ENCODE measurements at places on chromosomes 11 and 22.

GRCh38 chr11:117002639-117003299, 95.5 kb downstream of the SIK3 start:
- no peak for DNase-seq

DNA sequence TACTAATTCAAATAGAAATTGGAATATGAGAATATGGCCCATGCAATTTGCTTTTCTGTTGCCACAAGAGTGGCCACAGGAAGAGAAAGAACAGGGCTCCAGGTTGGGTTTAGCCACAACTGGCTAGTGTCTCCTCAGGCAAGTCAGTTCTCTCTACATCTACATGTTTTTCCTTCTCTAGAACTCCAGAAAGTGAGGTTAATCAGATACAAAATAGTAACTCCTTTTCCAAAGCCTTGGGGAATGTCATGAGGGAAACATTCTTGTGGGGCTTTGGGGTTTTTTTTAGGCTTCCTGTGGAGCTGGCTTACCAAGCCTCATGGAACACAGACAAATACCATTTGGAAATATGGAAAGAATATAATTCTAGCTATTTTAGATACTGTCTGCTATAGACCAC, 161.6 kb downstream of the NAV2 start:
- DNase-seq: no peak

GRCh38 chr11:8320076-8320475, 56.4 kb upstream of the LMO1 start:
- DNase-seq: no peak

- DNase-seq: no peak
Measured at GRCh38 chr22:35866651-35867050, 149.0 kb downstream of the APOL5 start.

GRCh38 chr11:106277484-106277883, 200.0 kb downstream of the AASDHPPT start:
- no peak for DNase-seq

DNA sequence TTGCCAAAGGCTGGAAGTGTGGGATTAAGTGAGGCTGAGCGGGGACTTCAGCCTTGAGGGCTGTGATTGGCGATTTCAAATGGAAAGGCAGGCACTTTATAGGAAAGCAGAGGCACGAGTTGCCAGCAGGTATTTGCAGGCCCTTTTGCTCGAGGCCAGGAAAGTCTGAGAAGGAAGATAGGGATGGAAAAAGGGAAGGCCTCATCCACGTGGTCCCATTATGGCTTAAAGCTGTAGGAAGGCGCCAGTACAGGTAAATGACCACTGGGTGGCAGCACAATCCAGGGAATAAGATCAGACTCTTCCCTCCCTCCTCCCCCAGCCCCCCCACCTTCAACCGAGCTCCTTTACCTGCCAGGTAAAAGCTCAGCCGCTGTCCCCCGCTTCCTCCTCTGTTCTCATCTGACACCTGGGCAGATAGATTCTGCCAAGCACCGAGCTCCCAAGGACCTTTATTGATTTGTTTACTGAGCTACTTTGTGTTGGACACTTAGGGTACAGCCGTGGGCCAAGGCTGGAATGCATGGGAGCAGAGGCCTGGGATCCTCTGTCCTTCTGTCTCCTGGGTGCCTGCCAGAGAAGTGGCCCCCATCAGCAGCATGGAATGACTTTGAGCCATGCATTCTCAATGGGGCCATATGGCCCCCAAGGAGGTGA, 7.5 kb downstream of the P2RX3 start:
- peak; percentile 30 for DNase-seq

- no peak for DNase-seq
Measured at GRCh38 chr11:68821670-68822069, 20.0 kb downstream of the CPT1A start.

DNA sequence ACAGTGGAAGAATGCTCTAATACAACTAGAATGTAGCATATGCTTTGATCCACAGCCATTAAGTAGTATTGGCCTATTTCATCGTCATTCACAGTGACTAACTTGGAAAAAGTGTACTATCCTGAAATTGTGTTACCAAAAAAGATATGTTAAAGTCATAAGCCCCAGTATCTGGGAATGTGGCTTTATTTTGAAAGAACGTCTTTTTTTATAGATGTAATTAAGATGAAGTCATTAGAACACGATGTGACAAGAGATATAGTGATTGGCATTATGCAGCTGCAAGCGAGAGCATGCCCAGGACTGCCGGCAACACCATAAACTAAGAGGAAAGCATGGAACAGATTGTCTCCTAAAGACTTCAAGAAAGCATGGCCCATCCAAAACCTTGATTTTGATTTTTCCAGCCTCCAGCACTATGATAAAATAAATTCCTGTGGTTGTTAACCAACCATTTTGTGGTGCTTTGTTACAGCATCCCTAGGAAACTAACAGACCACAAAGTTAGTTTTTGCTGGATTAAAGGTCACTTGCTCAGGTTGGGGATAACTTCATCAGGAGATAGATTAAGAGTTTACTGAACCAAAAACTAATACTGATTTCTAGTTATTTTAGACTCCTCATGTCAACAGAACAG, 870.6 kb upstream of the LRRC4C start:
- no peak for DNase-seq

DNA sequence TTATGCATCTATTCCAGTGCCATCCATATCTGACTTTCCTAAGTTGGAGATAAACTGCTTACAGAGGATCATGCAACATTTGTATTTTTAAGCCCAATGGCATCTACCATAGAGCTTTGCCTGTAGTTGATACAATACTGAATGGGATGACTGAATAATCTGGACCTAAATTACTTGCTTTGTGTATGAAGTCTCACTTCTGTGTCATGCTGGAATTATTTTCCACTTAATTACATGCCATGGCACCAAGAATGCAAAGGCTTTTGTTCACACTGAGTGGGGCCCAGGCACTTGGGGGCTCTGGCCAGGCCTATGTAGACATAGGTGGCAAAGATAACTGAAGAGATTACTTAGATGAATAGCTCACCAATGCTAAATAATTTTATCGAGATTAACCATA, 51.6 kb downstream of the OPCML start:
- no peak for DNase-seq

GRCh38 chr22:29550005-29550404, 3.6 kb downstream of the THOC5 start:
- DNase-seq: no peak

DNA sequence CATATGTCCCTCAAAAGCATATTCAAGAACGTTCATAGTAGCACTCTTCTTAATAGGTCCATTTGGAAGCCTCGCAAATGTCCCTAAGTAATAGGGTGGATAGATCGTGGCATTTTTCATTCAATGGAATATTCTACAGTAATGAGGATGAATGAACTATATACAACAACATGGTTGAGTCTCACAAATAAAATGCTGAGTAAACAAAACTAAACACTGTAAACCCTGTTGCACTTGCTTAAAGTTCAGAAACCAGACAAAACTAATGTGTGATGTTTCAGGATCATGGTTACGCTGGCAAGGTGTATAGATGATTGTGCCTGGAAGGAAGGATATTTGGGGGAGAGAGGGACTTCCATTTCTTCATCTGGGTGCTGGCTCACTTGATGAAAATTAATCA, 90.4 kb upstream of the RASSF10 start:
- DNase-seq: no peak

DNA sequence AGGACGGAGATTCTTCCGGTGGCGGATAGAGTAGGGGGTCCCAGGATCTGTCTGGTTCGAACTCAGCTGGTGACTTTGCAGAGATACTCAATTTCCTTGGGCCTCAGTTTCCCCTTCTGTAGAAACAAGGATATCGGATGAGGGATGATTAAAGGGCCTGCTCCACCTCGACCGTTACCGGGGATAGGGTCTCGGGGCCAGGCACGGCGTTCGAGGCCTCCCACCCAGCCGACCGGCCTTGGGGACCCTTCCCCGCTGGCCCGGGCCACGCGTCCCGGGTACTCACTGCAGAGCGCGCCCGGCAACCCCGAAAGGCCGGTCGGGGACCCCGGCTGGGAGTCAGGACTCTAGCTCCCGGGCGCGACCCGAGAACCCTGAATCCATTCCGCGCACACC, 321 bp downstream of the RHBDD3 start:
- DNase-seq: no peak

- DNase-seq: no peak
Measured at GRCh38 chr22:47343611-47344010, 581.2 kb downstream of the TBC1D22A start.

DNA sequence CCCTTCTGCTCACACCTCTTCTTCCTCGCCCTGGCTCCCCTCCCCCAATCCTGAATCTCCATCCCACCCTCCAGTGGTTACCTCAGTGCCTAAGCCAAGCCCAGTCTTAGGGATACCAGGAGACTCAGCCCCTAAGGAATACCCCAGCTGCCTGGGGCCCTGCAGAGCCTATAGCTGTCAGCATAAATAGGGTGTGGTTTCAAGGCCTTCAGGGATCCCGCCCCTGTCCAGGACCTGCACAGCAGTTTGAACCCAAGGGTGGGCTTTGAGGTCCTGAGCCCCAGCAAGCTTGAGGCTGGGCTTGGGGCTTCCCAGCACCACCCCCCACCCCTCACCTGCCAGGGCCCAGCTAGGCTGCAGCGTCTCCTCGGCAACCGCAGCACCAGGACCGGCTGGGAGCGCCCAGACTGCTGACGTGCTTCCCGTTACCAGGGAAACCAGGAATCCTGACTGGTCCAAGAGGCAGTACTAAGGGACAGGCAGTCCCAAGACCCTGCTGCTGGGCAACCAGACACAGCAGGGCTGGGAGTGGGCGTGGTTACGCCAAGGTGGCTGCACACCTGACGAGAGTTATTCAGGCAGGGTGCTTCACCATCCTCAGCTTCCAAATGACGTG, 13.7 kb downstream of the APBB1 start:
- peak; percentile 32 for DNase-seq

- DNase-seq: no peak
Measured at GRCh38 chr22:30041475-30041874, 38.8 kb upstream of the HORMAD2 start.

DNA sequence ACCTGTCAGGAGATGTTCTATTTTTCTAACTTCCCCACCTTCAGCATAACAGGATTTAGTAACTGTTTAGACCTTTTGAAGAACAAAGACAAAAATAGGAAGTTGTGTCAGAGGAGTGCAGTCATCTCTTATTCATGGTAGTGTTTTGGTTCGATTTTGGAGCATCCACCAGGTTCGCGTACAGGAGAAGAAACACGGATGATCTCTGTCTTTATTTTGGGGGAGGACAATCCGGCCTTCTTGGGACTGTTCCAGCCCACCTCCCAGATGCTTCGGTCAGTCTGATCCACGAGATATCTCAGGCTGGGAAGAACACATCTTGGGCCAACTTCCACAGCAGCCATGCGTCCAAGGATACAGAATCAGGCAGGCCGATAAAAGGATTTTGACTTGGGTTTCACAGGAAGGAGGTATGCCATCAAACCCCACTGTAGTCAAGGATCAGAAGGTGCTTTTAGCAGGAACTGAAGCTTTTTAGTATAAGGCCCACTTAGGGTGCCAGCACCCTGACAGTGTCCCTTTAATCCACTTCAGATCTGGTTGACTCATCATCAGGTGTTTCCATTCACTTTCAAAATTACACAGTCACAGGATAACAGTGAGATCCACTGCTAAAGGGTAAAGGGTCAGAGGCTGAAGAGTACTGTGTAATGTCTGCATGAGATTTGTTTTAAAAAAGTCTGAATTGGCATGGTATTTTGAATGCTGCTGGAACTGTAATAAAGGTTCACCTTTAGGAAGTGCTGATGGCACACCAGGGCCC, 16.5 kb downstream of the PATZ1 start:
- no peak for DNase-seq

Data from cerebellar nuclear complex (tissue), 1 donor.